ENCODE measurements at places on chromosomes 7 and 10.

- DNase-seq: no peak
Measured at GRCh38 chr10:133445751-133446708, 7.7 kb upstream of the SCART1 start.

- DNase-seq: no peak
Measured at GRCh38 chr10:96267234-96267705, 4.1 kb downstream of the BLNK start.

DNA sequence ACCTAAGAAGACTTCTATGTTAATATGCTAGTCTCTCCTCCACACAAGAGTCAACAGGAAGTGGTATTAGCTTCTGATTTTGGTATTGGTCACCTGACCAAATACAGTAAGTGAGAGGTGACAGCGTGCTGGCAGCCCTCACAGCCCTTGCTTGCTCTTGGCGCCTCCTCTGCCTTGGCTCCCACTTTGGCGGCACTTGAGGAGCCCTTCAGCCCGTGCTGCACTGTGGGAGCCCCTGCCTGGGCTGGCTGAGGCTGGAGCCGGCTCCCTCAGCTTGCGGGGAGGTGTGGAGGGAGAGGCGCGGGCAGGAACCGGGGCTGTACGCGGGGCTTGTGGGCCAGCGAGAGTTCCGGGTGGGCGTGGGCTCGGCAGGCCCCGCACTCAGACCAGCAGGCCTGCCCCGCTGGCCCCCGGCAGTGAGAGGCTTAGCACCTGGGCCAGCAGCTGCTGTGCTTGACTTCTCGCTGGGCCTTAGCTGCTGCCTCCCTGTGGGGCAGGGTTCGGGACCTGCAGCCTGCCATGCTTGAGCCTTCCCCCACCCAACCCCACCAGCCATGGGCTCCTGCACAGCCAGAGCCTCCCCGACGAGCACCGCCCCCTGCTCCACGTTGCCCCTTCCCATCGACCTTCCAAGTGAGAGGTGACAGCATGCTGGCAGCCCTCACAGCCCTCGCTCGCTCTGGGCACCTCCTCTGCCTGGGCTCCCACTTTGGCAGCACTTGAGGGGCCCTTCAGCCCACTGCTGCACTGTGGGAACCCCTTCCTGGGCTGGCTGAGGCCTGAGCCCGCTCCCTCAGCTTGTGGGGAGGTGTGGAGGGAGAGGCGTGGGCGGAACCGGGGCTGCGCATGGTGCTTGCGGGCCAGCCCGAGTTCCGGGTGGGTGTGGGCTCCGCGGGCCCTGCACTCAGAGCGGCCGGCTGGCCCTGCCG, 4.2 kb upstream of the ACSL5 start:
- DNase-seq: no peak

DNA sequence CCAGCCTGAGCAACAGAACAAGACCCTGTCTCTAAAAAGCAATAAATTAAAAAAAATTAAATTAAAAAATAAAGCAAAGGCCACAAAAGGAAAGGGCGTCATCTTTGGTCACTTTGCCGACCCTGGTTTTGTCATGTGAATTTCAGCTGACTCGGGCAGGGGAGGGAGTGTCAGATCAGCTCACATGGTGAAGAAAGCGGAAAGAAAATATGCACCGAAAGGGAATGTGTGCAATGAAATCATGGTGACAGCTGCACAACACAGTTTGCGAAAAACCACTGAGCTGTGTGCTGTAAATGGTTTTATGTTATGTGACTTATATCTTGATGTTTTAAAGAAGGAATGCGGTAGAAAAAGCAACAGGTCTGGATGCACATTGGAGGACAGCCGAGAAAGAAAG, 39.8 kb downstream of the RCC1L start:
- no peak for DNase-seq

DNA sequence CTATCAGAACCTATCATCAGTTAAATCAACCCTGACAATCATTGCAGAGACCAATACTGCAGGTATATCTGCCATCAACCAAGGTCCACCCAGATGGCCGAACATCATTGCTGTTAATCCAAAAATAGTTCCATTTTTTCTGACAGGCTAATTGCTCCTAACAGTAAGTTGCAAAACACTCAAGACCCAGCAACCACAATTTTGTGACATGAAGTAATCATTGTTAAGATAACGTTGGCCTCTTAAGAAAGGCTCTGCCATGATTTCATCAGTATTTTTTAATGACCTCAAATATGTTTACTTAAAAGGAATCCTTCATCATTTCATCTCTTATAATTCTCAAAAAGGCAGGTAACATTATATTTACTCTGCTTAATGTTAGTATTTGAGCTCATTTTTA, 553.4 kb upstream of the POM121L12 start:
- no peak for DNase-seq

DNA sequence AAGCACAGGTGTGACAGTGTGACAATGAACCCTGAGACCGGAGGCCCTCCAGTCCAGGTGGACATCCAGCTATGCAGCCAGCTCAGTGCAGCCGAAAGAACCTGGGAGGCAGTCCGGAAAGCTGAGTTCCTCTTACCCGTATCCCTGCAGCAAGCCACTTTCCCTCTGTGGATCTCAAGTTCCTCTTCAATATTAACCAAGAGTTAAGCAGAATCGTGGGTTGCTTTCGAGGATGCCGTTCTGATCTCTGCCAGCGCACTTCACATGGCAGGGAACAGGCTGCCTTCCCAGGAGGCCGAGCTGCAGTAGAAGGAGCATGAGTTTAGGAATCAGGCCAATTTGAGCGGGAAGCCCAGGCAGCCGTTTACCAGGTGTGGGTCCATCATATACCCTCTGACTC, 591.6 kb downstream of the SDK1 start:
- DNase-seq: no peak

DNA sequence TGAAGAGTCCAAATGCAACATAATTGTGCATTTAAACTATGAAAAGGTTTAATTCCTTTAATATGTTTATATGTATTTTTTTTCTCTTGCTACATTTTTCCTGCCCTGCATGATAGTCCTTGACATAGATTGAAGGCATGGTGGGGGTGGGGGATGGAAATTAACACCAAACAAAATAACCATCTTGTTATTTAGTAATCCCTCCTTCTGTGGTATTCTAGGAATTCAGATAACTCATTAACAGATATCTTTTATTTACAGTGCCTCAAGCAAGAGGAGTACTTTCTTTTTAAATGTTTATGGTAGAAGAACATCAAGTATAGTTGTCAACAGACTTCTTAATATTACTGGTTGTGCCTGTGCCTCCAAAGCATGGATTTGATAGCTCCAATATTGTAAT, 337.6 kb upstream of the SEMA3A start:
- no peak for DNase-seq
